ENCODE measurements at places on chromosomes 6 and 20.

DNA sequence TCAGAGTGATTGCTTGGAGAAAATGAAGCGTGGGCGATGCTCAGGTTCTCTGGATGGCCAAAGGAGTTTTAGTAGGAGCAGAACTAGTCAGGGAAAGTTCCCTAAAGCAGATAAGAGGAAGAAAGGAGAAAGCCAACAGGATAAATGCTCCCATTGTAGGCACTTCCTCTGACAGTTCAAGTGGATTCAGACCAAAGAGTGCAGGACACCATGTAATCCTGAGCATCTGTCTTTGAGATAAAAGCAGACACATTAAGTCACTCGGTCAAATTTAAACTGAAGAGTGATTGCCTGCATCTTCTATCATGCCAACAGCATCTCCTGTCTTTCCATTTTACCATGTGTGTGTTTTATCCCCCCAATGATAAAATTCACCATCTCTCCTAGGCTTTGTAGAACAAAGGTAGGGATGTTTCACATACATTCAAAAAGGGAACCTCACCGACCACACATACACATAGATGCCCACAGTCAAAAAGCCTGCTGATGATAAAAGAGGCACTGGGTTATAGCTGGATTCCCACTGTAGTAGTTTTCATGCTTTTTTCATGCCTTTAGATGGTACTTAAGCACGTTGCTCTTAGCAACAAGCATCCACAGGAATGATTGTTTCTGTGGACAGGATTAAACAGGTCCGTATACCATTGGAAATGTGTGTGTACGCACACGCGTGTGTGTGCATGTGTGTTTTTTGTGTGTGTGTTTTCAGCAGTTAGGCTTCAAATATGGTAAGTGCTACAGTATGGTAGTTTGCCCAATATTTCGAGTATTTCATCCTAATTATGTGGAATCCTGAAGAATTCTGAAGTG lies 7.0 kb downstream of the GRIK2 start:
- no peak for DNase-seq

DNA sequence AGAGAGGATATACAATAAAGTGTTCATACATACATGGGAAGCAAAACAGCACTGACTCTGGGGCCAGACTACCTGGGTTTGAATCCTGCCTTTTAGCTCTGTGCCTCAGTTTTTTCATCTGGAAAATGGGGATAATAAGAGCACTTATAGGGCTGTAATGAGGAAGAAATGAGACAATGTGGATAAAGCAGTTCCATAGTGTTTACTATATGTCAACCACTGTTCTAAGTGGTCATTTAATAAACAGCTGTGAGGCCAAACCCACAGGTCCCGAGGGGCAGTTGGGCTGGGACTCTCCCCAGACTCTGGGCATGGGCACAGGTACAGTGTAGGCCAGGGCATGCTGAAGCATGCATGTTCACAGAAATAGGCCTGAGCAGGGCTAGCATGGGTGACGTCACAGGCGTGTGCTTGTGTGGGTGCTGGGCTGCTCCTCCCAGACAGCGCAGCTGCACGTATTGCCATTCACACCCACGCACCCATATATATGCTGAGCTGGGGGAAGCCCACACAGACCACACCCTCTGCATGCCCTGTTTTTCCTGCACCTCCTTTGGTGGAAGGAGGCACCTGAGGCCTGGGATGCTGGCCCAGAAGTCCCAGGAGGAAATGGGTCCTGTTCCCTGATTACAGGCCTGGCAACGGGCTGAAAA lies 3.5 kb upstream of the PLCG1 start:
- DNase-seq: peak; percentile 77

DNA sequence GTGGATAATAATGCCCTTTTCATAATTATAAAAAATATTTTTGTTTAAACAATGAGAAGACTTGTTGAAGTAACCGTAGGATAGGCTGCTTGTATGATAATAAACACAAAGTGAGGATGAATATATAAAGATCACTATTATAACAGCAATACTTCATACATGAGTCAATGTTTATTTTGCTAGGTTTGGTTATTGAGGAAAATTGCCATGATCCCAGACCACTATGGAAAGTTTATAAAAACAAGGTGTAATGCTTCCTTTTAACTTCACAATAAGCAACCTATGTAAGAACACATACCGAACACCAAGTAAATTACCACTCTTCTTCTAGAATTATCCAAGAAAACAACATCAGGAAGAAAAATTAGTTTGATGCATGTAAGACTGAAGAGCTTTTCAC lies 495.3 kb upstream of the RNF217 start:
- DNase-seq: no peak

GRCh38 chr6:4849226-4850022 lies 73.2 kb downstream of the CDYL start:
- DNase-seq: no peak

DNA sequence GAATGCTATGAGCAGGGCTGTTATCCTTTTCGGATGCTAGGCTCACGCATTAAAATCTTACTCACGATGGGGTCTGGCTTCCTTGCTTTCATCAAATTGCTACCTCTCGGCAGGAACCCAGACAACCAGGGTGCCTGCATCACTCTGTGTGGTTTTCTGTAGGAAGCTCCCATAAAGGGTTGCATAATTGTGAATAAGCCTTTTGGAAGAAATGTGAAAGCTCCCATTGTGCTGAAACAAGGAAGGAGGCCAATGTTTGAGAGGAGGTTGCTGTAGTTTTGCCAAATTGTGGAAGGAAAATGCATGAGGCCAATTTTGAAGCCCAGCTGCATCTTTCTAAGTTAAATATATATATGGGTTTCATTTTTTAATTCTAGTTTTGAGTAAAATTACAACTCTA lies 615.5 kb downstream of the C6orf118 start:
- no peak for DNase-seq

DNA sequence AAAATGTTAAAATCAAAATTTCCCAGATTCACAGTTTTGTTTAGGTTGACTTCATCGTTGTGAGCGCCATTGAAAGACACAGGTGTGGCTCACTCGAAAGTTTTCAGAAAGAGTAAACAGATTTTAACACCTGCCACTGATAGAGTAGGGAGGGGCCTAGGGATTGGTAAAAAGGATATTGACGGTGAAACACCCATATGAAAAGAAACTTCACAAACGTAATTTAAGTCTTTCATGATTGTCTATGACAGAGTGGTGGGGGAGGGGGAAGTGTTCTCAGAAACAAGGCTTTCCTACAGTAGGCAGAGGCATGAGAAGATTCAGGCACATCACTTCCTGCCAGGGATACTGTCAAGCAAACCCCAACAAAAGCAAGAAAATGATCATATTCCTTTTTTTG lies 101.4 kb downstream of the PERP start:
- DNase-seq: no peak

GRCh38 chr6:170212051-170212756 lies 78.7 kb downstream of the DLL1 start:
- DNase-seq: no peak

GRCh38 chr20:3392756-3393155 lies 14.7 kb downstream of the DNAAF9 start:
- DNase-seq: no peak

DNA sequence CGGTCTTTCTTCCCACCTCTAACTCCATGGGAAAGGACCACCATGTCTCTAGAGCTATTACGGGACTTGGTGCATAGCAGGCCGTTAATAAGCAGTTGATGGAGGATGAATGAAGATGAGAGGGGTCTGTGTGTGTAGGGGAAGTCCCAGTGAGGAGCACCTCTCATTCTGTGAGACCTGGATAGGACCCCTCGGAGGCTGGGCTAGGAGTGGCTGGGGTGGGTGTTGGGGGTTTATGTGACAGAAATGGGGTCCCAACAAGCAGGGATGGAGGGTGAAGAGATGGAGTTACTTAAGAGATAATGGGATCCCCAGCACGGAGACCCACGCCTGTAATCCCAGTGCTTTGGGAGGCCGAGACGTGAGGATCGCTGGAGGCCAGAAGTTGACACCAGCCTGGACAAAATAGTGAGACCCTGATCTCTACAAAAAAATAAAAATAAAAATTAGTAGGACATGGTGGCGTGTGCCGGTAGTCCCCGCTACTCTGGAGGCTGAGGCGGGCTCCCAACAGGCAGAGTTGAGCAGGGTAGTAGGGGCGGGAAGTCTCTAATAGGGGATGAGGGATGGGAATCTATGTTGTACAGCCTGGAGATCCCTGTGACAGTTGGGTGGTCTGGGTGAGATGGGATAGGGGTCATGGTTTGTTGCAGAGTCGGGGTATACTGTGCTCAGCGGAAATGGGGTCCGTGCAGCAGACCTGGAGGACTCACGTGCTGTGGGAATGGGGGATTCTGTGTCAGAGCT lies 677 bp upstream of the ZNF341 start:
- no peak for DNase-seq

GRCh38 chr6:3220366-3220765 lies 7.1 kb downstream of the TUBB2B start:
- DNase-seq: no peak

- DNase-seq: no peak
These were observed 50.9 kb upstream of the PDE10A start for GRCh38 chr6:165713845-165714466.

All from SHP77 (cell line).